ENCODE measurements at places on chromosomes 11 and 22.

DNA sequence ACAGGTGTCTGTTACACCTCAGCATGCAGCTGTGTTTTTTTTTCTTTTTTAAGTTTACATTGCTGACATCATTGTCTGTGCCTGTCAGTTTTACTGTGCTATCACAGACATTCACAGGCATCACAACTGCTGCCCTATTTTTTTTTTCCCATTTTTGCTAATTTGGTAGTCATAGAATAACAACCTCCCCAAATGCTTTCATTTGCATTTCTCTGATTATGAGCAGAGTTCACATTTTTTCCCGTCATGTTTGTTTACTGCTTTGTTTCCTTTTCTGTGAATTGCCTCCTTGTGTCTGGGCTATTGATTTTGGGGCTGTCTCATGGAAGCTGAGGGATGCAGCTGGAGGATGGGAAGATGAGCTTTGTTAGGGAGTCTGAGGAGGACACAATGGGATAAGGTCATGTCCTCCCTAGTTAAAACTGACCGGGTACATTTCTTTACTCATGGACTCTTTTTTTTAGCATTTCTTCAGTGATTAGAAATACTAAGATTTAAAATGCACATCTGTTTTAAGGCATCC is 155.1 kb downstream of the LDLRAD3 start:
- DNase-seq, result no peak

GRCh38 chr11:24872186-24872585 is 375.3 kb downstream of the LUZP2 start:
- DNase-seq, result no peak

- no peak for DNase-seq
Observed at GRCh38 chr11:128354476-128354875, 232.9 kb downstream of the ETS1 start.

- DNase-seq, result no peak
Observed at GRCh38 chr11:70544774-70545609, 146.7 kb downstream of the CTTN start.

- no peak for DNase-seq
Observed at GRCh38 chr22:44628835-44629234, 73.2 kb upstream of the PRR5 start.

DNA sequence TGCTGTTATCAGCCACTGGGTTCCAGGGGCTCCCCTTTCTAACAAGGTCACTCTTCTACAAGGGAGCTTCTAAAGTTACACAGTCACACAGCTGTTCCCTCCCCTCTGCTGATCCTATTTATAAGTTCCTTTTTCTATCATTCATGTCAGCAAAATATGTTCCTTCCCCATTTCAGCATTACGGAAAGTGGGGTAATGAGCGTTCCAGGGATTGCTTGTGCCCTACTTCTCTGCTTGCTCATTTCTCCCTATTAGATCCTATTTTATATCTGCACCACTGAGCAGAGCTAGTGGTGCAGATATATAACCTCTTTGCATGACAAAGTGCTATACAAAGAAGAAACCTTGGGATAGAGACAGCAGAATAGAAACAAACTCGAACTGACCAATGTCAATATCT is 22.7 kb upstream of the PLEKHB1 start:
- DNase-seq, result no peak

- peak; percentile 72 for DNase-seq
Observed at GRCh38 chr22:43789452-43789851, 22.7 kb downstream of the EFCAB6 start.

DNA sequence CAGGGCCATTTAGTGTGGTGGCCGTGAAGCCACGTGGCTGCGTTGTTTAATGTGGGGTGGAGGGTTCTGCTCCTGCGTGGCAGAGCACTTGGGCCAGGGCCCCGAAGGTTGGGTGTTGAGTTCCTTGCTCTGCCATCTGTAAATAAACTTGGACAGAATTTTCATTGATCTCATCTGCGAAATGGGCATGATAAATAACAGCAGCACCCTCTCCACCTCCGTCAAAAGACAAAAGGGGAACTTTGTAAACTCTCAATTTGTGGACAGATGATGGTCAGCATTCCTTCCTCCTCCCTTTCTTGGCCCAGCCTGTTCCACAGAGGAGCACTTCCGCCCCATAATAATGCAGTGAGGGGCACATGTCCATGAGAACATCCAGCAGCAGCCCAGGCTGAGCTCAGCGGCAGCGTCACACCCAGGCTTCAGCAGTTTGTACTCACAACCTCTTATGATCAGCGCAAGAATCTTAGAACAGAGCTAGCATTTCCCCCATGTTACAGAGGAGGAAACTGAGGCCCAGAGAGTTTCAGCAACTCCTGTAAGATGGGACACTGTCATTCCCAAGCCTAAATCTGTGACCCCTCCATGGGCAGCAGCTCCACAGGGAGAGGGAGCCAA is 874.5 kb downstream of the BRD1 start:
- DNase-seq, result no peak

DNA sequence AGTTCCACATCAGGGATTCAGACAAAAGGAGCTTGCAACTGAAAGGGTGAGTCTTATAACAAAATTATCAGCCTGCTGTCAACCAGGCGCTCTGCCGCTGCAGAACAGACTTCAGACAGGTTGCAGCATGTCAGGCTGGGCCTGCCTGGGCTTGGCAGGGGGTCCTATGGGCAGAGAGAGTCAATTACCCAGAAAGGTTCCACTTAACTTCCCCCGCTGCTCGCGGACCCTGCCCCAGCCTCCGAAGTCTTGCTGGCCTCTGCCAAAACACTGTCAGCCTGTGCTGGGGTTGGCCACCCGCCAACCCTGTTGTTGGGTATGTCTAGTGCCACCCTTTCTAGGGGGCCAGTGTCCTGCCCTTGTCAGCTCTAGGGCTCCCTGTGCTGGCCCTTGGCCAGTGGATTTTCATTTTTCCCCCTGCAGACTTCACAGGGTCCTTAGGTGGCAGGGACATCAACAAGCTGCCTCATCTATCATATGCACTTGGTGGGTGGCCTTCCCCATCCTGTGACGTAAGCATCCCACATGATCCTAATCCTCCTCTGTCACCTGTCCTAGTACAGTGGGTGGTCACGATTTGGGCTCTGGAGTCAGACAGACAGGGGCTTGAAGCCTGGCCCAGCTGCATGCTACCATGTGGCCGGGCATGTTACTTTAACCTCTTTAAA is 166.5 kb upstream of the CADM1 start:
- DNase-seq, result no peak

DNA sequence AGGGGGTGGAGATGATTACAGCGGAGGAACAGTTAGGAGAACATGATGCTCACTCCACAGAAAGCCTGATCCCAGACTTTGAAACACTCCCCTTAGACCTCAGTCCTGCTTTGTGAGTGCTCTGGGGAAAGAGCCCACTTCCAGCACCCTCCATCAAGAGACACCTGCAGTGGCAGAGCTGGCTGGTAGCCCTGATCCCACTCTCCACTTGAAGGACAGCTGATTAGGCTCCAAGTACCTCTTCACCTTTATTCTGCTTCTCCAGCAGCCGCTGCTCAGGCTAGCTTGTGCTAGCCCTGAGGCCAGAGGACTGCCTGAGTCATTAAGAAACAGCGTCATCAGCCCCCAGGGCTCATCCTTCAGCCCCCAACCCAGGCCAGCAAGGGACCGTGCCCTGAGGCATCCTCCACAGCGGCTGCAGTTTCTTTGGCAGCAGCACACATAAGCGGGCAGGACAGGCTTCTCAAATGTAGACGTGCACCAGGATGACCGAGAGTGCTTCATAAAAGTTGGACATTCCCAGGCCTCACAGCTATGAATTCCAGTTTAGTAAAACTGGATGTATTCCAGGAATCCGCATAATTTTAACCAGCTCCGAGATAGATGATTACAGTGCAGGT is 146.0 kb upstream of the TBCEL start:
- no peak for DNase-seq

GRCh38 chr11:134992981-134993380 is 580.9 kb upstream of the B3GAT1 start:
- no peak for DNase-seq

DNA sequence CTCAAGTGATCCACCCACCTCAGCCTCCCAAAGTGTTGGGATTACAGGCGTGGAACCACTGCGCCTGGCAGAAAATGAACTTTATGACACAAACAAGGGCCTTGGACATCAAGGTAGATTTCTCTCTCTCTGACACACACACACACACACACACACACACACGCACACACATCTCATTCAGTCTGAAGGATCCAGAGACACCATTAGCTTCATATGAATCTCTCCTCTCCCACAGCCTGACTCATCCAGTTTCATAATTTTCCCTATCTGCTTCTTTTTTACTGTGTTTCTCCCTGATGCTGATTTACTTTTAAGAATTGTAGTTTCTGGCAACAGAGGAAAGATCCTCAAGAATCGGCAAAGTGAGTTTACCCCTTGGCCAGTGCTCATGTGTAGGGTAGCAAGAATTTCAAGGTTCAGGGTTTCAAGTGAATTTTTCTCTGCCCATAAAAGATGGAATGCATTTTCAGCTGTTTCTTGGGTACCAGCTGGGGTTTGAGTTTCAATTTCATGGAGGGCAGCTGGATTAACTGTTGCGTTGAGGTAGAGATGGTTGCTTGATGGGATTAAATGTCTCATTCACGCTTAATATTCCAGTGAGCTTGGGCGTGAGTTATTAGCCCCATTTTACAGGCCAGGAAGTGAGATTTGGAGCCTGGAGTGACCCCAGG is 3.5 kb downstream of the MYO18B start:
- no peak for DNase-seq

DNA sequence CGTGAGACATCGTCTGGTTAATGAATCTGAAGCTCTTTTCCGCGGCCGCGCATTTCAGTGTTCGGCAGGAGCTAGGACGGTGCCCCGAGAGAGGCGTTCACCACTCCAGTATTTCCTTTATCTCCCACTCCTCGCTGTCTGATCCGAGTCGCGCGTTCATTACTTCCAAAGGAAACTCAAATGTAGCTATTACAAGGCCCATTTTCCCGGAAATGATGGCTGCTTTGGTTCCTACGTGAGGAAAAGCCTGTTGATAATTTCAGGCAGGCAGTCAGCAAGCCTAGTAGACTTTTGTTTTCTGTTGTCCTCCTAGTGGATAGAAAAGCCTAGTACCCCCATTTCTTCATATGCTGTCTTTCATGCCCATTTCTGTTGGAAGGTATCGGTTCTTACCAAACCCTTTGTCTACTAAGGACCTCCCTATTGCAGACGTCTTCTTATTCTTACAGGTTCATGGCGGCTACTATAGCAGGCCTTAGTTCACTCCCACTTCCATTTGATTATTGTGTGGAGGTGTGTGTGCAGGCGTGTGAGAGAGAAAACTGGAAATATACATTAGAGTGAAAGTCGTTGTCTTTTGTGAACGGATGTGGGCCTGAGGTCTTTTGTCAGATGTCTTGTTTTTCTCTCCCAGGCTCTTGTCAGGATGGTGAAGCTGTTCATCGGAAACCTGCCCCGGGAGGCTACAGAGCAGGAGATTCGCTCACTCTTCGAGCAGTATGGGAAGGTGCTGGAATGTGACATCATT is 737 bp downstream of the RBM4 start:
- no peak for DNase-seq

GRCh38 chr11:76889411-76889975 is 28.8 kb downstream of the ACER3 start:
- no peak for DNase-seq

- DNase-seq, result peak; percentile 48
Observed at GRCh38 chr11:8650401-8650990, 32.0 kb downstream of the TRIM66 start.

GRCh38 chr11:73465023-73465675 is 89.0 kb downstream of the RELT start:
- DNase-seq, result peak; percentile 6

DNA sequence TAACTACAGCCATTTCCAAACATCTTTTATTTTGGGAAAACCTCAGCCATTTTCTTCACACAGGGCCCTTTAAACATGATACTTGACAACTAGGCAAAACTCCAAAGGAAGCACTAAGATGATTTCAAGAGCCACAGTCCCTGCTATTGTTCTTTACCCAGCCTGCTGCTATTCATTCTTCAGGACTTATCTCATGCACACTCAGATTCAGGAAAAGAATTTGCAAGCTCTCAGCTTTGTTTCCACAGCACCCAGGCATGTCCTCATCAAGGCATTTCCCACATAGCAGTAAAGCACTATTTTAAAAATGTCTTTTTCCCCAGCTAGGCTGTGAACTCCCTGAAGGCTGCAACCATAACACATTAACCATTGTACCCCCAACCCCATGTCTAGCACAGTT is 609.3 kb upstream of the CCDC90B start:
- DNase-seq, result no peak

- no peak for DNase-seq
Observed at GRCh38 chr22:30393322-30393680, 3.5 kb upstream of the SEC14L2 start.

DNA sequence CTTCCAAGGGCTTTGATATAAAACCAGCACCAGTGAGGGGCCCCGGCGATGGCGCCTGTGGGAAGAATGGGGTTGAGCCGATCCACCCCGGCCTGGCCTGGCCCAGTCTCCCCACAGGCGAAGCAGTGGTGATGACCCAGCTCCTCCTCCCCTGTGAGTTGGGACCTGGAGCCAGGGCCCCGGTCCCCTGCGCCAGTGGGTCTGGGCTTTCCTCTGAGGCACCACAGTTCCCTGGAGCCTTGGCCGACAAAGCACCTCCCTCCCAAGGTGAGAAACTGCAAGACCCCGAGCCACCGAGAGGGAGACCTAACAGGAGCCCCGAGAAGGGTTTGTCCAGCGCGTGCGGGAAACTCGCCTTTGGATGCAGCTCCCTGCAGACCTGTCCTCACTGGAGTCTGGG is 942.9 kb downstream of the BRD1 start:
- DNase-seq, result no peak

DNA sequence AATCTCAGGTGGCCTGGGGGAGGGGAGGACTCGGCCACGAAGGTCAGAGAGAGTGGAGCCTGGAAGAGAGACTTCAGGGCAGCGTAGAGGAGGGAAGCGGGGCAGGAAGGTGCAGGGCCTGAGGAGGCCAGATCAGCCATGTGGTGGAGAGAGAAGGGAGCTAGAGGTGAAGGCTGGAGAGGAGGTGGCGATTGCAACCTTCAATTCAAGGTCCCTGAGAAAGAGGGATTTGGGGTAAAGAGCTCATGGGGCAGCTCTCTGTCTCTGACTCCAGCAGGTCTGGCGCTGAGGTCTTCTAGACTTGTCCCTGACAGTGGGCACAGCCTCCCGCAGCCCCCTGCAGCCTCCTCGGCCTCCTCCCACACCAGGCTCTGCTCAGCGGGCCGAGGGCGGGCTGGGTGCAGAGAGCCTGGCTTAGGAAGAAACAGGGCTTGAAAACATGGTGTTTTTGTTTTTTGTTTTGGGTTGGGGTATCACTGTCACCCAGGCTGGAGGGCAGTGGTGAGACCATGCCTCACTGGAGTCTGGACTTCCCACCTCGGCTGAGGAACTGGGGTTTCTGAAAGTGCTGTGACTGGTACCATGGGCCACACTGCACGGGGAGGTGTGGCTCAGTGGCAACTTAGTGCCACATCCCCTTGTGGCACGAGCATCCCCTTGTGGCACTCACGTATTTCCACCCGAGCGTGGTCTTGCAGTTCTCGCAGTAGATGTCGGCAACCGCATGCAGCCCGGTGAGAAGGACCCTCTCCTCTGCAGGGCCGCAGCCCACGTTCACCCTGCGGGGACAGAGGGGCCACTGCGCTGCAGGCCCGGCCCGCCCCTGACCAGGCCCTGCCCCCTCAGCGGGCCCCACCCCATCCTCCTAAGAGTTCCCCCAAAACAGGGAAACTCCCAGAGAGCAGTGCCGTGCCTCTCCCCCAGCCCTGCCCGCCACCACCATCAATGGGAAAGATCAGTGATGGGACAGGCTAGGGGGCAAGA is 32.6 kb downstream of the YPEL1 start:
- no peak for DNase-seq

- DNase-seq, result no peak
Observed at GRCh38 chr11:73213196-73214143, 4.6 kb upstream of the P2RY2 start.
